Activated CD4-positive, alpha-beta T cell treated with anti-CD3 and anti-CD28 coated beads, Interleukin-2, amount 10 ng/mL, durations not matched to agents 24 days and 14 days (primary cell): ENCODE measurements at places on chromosomes 6 and 20. TPM values are rescaled to one million over a fixed set of nuclear protein-coding genes. Genes with fewer than 3 reads are reported as not detected.

GCM1 gene
- total RNA-seq = not detected in 2 replicates

PBOV1 gene
- not detected in 2 replicates for total RNA-seq

IGF2R gene
- total RNA-seq = 75.1 and 77.9 TPM in 2 replicates

RFX6 gene
- total RNA-seq = not detected in 2 replicates

CTSZ gene
- 48.1 and 51.1 TPM in 2 replicates for total RNA-seq

SLC52A3 gene
- total RNA-seq = not detected in 2 replicates

ZNF341 gene
- total RNA-seq = 6.1 and 7.1 TPM in 2 replicates

CCN6 gene
- 0.26 and 0.72 TPM in 2 replicates for total RNA-seq

BPIFB1 gene
- not detected in 2 replicates for total RNA-seq

TXNDC5 gene
- 111 and 112 TPM in 2 replicates for total RNA-seq

BRD2 gene
- total RNA-seq = 320 TPM in 2 replicates

RBL1 gene
- total RNA-seq = 50.9 and 52.7 TPM in 2 replicates

TP53TG5 gene
- total RNA-seq = 0.12 TPM in 1 of 2 replicates, not detected in the other

EMILIN3 gene
- 0.58 and 0.73 TPM in 2 replicates for total RNA-seq

RBBP8NL gene
- total RNA-seq = not detected in 2 replicates

ADA gene
- total RNA-seq = 43.7 and 44.5 TPM in 2 replicates

MUC21 gene
- total RNA-seq = not detected in 2 replicates

C20orf141 gene
- total RNA-seq = not detected in 2 replicates

LHFPL5 gene
- not detected in 2 replicates for total RNA-seq

BPIFB2 gene
- not detected in 2 replicates for total RNA-seq

RGS17 gene
- total RNA-seq = not detected in 2 replicates

DNAH8 gene
- 0.02 TPM in 1 of 2 replicates, not detected in the other for total RNA-seq

FNDC1 gene
- not detected in 2 replicates for total RNA-seq

C2 gene
- 0.30 and 0.43 TPM in 2 replicates for total RNA-seq

ABHD16B gene
- total RNA-seq = 0.19 TPM in 1 of 2 replicates, not detected in the other

RIPOR2 gene
- total RNA-seq = 25.3 and 26.5 TPM in 2 replicates

MMS22L gene
- total RNA-seq = 54.8 and 65.2 TPM in 2 replicates
